ENCODE measurements at places on chromosomes 2 and 18.

DNA sequence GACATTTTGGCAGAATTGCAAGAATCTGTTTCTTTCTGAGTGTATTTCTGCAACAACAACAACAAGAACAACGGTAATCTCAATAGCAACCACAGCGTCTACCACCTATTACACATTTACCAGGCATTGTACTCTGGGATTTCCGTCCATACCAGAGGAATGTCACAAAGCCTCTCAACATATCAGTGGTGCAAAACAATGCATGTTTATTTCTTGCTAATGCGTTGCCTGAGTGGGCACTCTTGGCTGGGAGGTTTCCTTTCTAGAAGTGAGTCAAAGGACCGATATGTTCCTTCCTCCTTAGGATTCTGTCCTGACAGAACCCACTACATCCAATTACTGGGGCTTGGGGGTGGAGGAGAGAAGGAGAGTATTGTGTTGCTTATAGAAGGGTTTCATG, 585.6 kb downstream of the TSN start:
- no peak for DNase-seq

GRCh38 chr2:222272446-222273015, 26.3 kb downstream of the PAX3 start:
- DNase-seq: no peak

GRCh38 chr2:25201265-25201664, 32.9 kb upstream of the POMC start:
- no peak for DNase-seq

GRCh38 chr2:74267068-74267467, 68.7 kb downstream of the MTHFD2 start:
- DNase-seq: peak; percentile 83

All from colonic mucosa (tissue), 4 donors.